ENCODE measurements at places on chromosomes 2 and 18. TPM values are rescaled to one million over a fixed set of nuclear protein-coding genes. Genes with fewer than 3 reads are reported as not detected.
A peak's percentile ranks its signal among the peaks of the same experiment; 100 is the strongest.

- no peak overlapping the region for H3K27ac ChIP-seq
- no peaks in the 10 kb centered on the region for H3K4me1 ChIP-seq
- no peak overlapping the region for H3K4me3 ChIP-seq
- H3K36me3 ChIP-seq, result no peaks in the 10 kb centered on the region
- no peak for DNase-seq
Observed at GRCh38 chr2:203774760-203775159, 68.3 kb downstream of the CD28 start.

The CHAC2 gene
- total RNA-seq, result 3.0 TPM

GRCh38 chr18:47470941-47471340 lies 219.5 kb upstream of the SKOR2 start:
- no peak overlapping the region for H3K27ac ChIP-seq
- no peaks in the 10 kb centered on the region for H3K36me3 ChIP-seq
- DNase-seq, result no peak
- H3K4me3 ChIP-seq, result no peak overlapping the region
- H3K27me3 ChIP-seq, result peaks cover 9% of the 10 kb centered on the region
- H3K4me1 ChIP-seq, result no peaks in the 10 kb centered on the region

The LRP1B gene
- total RNA-seq, result 2.4 TPM

GRCh38 chr2:230230087-230230486 lies 4.6 kb downstream of the SP140 start:
- H3K4me1 ChIP-seq, result no peaks in the 10 kb centered on the region
- H3K27ac ChIP-seq, result no peak overlapping the region
- H3K27me3 ChIP-seq, result no peaks in the 10 kb centered on the region
- H3K4me3 ChIP-seq, result no peak overlapping the region
- DNase-seq, result no peak

The GPAT2 gene
- 1.5 TPM for total RNA-seq

- no peak overlapping the region for H3K27ac ChIP-seq
- no peak overlapping the region for H3K4me3 ChIP-seq
- DNase-seq, result no peak
Observed at GRCh38 chr2:43391878-43392215, 165.4 kb upstream of the ZFP36L2 start.

The CCDC74B gene
- 17.0 TPM for total RNA-seq

The LRRC30 gene
- not detected for total RNA-seq

- peaks cover 6% of the 10 kb centered on the region for H3K4me1 ChIP-seq
- no peak overlapping the region for H3K4me3 ChIP-seq
- no peak overlapping the region for H3K27ac ChIP-seq
- H3K27me3 ChIP-seq, result no peaks in the 10 kb centered on the region
- DNase-seq, result peak; percentile 58
Observed at GRCh38 chr2:46913471-46914381, 1.9 kb downstream of the MCFD2 start.

The TAF1B gene
- total RNA-seq, result 6.7 TPM

- no peaks in the 10 kb centered on the region for H3K36me3 ChIP-seq
- no peaks in the 10 kb centered on the region for H3K27me3 ChIP-seq
- H3K4me3 ChIP-seq, result no peak overlapping the region
- H3K4me1 ChIP-seq, result peaks cover 5% of the 10 kb centered on the region
- DNase-seq, result no peak
Observed at GRCh38 chr2:60051991-60052390, 501.5 kb downstream of the BCL11A start.

DNA sequence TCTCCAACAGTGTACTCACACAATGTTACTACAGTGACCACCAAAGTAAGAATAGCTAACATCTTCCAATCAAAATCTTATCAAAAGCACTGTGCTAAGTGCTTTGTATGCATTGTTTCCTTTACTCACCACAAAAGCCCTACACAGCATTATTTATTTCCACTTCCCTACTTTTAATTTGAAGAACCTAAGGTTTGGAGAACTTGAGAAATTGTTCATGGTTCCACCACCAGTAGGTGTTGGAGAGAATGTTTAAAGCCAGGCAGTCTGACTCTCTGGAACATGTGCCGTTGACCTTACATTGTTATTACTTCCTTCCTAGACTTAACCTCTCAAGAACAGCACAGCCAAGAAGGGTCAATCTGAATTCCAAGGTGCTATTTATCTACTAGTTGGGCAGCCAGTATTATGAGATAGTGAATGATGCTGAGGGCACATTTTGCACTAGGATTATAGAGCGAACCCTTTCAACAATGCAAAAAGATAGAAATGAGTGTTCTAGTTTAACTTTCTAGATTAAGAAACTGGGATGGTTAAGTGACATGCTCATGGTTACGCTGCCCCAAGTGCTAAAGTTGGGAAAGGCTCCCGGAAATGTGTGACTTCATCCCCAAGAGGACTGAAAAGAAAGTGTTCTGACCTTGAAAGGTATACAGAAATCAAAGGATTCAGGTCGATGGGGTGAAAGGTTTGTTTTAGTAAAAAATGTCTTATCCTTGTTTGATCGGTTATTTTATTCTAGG lies 55.2 kb upstream of the FAM136A start:
- H3K4me3 ChIP-seq, result no peak overlapping the region
- H3K27me3 ChIP-seq, result no peaks in the 10 kb centered on the region
- no peak for DNase-seq
- H3K4me1 ChIP-seq, result peaks cover 4% of the 10 kb centered on the region
- H3K36me3 ChIP-seq, result no peaks in the 10 kb centered on the region

DNA sequence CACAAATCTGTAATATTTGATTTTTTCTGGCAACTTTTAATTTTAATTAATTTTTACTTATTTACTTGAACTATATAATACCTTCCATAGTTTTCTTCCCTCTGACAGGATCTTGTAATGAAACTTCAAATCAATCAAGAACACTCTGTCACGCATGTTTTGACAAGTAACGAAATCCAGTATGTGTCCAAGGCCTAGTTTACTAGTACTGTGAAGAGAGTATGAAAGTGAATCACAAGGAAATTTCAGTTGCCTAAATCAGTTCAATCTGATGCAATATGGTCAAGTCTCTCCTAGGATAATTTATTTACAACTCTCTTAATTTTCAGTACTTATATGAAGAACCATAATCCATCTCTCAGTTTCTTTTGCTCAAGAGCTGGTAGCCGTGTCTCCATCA lies 1344.6 kb upstream of the ZEB2 start:
- no peak overlapping the region for H3K27ac ChIP-seq
- H3K4me1 ChIP-seq, result no peaks in the 10 kb centered on the region
- H3K4me3 ChIP-seq, result no peak overlapping the region
- no peaks in the 10 kb centered on the region for H3K36me3 ChIP-seq
- DNase-seq, result no peak

The BCL11A gene
- total RNA-seq, result 15.7 TPM

The GYPC gene
- 45.6 TPM for total RNA-seq

The COL6A3 gene
- total RNA-seq, result 4.1 TPM

The HOXD11 gene
- not detected for total RNA-seq

GRCh38 chr2:157229572-157229971 lies 27.9 kb upstream of the GALNT5 start:
- no peak overlapping the region for H3K4me3 ChIP-seq
- H3K27ac ChIP-seq, result no peak overlapping the region
- no peaks in the 10 kb centered on the region for H3K27me3 ChIP-seq
- H3K36me3 ChIP-seq, result no peaks in the 10 kb centered on the region

The PSTPIP2 gene
- total RNA-seq, result 4.6 TPM

DNA sequence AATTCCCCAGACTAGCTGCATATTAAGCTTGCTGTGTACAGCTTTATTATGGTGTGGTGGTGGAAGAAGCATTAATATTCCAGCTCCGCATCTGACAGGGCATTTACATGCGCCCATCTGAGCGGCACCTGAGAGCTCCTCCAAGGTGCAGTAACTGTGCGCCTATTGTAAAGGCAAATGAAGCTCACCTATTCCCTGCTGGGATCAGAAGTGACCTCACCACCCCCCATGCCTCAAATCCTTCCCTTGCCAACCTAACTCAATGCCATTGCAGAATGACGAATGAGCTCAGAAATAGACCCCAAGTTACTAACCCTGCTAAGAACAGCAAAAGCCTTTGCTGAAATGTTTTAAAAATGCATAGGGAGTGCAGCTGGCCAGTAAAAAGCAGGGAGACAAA lies 14.3 kb downstream of the BCL11A start:
- no peak for DNase-seq
- H3K27me3 ChIP-seq, result no peaks in the 10 kb centered on the region
- H3K4me3 ChIP-seq, result no peak overlapping the region

DNA sequence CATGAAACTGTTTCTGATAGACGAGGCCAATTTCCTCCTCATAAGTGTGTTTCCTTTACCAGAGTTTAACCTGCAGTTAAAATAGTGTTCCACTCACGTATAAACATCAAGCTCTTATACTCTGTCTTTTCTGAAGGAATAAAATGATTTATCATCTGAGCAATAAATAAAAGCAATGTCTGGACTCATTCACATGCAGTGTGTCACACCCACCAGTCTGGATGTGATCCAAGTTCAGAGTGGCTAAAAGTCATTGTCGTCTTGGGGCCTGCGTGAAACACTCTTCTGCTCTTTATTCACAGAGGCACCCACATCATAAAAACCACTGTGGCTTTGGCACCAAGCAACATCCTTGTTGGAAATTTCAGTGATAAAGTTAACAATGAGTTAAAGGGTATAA lies 19.5 kb upstream of the SLC9A4 start:
- H3K4me3 ChIP-seq, result no peak overlapping the region
- no peaks in the 10 kb centered on the region for H3K36me3 ChIP-seq

- H3K27me3 ChIP-seq, result no peaks in the 10 kb centered on the region
- H3K27ac ChIP-seq, result peak overlapping the region; percentile 97
- H3K4me1 ChIP-seq, result peaks cover 19% of the 10 kb centered on the region
- peak overlapping the region; percentile 87 for H3K4me3 ChIP-seq
Observed at GRCh38 chr2:27664154-27664574, 475 bp downstream of the SLC4A1AP start.

DNA sequence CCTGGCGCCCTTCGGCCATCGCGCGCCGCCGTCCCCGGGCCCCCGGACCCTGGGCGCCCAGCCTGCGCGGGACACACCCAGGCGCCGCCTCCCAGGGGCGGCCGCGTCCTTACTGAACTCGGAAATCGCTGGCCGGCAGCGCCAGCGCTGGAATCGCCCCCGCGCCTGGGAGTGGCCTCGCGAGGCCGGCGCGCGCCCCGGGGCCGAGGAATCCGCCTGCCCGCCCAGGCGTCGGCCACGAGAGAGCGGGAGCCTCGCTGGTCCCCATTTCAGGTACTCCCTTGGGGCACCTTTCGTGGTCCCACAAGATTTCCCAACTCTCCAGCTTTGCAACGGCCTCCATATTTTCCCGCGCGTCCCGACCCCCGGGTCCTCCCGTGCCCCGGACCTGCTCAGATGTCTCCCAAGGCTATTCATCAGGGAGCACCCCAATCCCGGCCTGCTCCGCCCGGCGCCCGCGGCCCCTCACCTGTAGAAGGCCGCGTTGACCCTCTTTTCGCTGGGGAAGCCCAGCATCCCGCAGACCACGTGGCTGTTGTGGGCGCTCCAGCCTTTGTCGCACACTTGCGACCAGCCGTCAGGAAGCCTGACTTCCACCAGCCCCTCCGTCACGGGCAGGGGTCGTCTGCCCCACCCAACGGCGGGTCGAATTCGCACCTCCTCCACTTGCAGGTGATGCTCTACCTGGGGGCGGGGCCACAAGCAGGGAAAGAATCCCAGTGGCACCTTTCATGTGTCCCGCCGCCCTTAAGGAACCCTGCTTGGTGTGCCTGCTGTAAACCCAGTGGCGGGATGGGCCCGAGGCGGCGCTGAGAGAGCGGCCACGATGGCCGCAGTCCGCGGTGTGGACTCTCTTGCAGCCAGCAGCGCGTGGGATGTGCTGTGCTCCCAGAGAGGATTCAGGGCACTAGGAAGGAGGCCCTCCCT lies 4.6 kb downstream of the LOXL3 start:
- no peak overlapping the region for H3K27ac ChIP-seq
- H3K36me3 ChIP-seq, result no peaks in the 10 kb centered on the region
- H3K27me3 ChIP-seq, result peaks cover 24% of the 10 kb centered on the region
- peak overlapping the region; percentile 44 for H3K4me3 ChIP-seq
- peaks cover 8% of the 10 kb centered on the region for H3K4me1 ChIP-seq

DNA sequence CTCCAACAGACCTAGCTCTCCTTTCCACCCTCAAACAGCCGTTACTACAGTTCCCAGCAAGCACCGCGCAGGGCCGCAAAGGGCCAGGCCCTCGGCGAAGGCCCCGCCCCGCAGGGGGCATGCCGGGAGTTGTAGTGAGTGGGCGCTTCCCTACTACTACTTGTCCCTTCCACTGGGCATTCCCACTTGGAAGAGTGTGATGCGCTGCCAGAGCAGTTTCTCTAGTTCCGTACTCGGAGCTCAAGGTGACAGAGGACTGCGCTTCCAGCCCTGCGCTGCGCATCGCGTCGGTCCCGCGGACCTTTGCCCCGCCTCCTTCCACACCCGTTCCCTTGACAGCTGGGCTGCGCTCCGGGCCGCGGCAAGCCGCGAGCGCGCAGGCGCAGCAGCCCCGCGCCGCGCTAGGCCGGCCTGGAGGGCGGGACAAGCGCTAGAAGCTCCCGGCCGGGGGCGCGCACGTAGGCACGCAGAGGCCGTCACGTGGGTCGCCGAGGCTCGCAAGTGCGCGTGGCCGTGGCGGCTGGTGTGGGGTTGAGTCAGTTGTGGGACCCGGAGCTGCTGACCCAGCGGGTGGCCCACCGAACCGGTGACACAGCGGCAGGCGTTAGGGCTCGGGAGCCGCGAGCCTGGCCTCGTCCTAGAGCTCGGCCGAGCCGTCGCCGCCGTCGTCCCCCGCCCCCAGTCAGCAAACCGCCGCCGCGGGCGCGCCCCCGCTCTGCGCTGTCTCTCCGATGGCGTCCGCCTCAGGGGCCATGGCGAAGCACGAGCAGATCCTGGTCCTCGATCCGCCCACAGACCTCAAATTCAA lies at the start of gene VAPA:
Gene VAPA (plus strand): TSS at position 491 of the 808 bp plus-strand sequence. CDS start 241 bp downstream, at position 732.
- H3K4me1 ChIP-seq, result peaks cover 20% of the 10 kb centered on the region
- H3K27me3 ChIP-seq, result no peaks in the 10 kb centered on the region
- no peaks in the 10 kb centered on the region for H3K36me3 ChIP-seq
- peak; percentile 98 for DNase-seq

DNA sequence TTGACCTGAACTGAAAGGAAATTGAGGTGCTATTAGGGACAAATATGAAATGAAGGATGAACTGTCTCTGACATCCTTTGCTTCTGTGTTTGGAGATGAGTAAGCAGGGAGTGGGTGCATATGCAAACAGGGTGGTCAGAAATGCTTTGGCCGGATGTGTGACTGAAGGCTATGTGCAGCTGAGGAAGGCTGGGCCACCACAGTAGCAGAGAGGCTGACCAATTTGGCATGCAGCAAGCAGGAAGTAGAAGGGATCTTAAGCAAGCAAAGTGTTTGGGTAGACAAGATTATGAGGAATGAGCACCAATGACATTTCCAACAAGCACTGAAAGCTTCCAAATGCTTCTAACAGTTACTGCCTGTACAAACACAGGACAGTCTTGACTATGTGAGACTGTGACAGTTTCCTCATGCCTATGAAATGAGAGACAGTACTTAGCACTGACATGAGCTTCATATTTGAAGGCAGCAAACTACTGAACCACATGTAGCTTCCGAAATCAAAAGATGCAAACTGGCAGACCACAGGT lies 3.3 kb upstream of the ACTR3 start:
- no peaks in the 10 kb centered on the region for H3K27me3 ChIP-seq
- no peaks in the 10 kb centered on the region for H3K36me3 ChIP-seq
- DNase-seq, result no peak
- no peak overlapping the region for H3K4me3 ChIP-seq
- H3K27ac ChIP-seq, result no peak overlapping the region

The LYPD6B gene
- 3.9 TPM for total RNA-seq

GRCh38 chr2:112593736-112594135 lies 9.3 kb downstream of the CHCHD5 start:
- H3K4me3 ChIP-seq, result no peak overlapping the region
- no peaks in the 10 kb centered on the region for H3K4me1 ChIP-seq
- DNase-seq, result no peak
- no peaks in the 10 kb centered on the region for H3K27me3 ChIP-seq

All from cardiac muscle cell (in vitro differentiated cells and primary cell).